ENCODE measurements at places on chromosomes 2 and 18.

- no peak for DNase-seq
Measured at GRCh38 chr2:204691911-204692510, 146.7 kb downstream of the PARD3B start.

DNA sequence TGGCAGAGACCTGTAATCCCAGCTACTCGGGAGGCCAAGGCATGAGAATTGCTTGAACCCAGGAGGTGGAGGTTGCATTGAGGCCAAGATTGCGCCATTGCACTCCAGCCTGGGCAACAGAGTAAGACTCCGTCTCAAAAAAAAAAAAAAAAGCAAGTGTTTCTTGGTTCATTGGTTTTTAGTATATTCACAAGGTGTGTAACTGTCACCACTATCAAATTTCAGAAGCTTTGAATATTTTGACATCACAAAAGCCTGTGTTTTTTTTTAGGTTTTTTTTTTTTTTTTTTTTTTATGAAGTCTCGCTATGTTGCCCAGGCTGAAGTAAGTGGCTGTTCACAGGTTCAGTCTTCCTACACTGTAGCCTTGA, 16.7 kb downstream of the DDX1 start:
- no peak for DNase-seq

GRCh38 chr18:6885006-6885481, 155.5 kb downstream of the ARHGAP28 start:
- DNase-seq = no peak

DNA sequence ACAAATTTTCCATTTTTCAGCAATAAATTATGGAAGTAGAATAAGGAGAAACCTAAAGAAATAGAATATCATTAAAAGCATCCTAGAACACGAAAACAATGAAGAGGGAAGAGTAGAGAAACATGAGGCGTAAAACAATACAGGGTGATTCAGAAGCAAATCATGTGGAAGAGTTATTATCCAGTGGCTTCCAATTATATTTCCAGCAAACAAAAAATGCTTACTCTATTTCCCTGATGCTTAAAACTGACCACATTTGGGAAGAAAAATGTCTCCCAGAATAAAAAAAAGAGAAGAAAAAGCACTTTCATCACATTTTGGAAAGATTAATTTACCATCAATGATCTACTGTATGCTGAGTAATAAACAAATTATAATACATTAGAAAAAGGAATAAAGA, 192.6 kb downstream of the CD226 start:
- no peak for DNase-seq

GRCh38 chr2:191297033-191297432, 51.8 kb downstream of the MYO1B start:
- no peak for DNase-seq

- DNase-seq = no peak
Measured at GRCh38 chr2:161961061-161961460, 113.0 kb downstream of the DPP4 start.

GRCh38 chr2:176978921-176979320, 233.7 kb upstream of the HNRNPA3 start:
- no peak for DNase-seq

GRCh38 chr18:45231617-45232016, 383.7 kb upstream of the SLC14A2 start:
- no peak for DNase-seq

DNA sequence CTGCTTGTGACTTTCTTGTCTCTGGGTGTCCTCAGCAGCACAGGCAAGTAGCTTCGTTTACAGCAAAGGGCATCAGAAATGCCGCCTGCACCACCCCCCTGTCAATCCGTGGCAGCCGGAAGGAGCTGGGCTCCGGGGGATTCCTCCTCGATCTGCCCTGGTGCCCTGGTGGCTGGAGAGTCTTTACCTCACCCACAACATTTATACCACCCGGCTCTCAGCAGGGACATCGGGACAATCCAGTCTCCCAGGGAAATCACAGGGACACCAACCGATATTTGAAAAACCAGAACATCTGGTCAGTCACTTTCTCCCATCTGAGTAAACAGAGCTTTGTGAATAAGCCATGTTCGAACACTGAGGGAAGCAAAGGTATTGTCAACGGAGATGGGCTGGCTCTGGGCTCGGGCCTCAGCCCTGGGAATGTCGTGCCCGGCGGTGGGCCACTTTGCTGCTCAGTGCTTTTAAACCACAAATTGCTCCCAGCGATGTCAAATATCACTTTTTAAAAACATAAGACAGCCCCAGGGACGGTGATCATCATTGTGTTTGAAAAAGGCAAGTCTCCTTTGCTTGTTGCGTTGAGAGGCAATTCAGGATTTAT, 210.0 kb upstream of the SALL3 start:
- DNase-seq = no peak

GRCh38 chr2:181146171-181146570, 165.8 kb downstream of the UBE2E3 start:
- no peak for DNase-seq

DNA sequence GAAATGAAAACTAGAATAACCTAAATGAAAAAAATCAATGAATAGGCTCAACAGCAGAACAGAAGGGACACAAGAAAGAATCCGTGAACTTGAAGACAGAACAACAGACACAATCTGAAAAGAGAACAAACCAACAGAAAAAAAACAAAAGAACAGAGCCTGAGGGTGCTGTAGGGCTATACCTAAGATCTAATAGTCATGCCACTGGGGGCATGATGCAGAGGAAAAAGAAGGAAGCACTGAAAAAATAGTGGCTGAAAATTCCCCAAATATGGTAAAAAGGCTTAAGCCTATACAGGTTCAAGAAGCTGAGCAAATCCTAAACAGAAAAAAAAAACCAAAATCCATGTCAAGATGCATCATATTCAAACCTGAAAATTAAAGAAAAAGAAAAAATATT, 50.3 kb downstream of the KANSL3 start:
- no peak for DNase-seq

- no peak for DNase-seq
Measured at GRCh38 chr2:143840601-143841000, 679.3 kb downstream of the ZEB2 start.

GRCh38 chr2:152890736-152891135, 172.3 kb downstream of the ARL6IP6 start:
- DNase-seq = no peak

- no peak for DNase-seq
Measured at GRCh38 chr2:226573158-226573557, 226.5 kb downstream of the IRS1 start.

DNA sequence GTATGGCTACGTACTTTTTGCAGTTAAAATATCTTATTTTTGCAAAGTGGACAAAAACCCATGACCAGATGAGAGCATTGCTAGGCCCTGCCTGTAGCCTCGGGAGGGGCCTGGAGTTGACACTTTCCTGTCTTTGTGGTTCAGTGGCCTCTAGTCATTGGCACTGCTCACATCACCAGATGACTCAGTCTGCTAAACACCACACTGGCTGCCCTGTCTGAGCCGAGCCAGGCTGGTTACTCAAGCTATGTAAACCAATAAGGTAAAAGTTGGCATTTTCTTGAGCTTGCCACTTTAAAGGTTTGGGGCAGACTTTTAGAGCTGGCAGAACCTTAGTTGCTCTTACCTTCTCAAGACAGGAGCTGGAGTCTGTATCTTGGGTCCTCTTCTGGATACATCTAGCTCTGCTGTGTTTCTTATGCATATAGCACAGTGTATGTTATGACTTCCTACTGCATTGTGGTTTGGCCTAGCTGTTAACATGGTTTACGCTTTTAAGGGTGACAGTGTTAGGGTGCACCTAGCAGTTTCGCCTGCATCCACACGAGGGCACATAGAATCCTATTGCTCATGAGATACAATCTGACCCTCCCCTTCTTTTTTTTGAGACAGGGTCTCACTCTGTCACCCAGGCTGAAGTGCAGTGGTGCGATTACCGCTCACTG, 76.4 kb downstream of the AP1S3 start:
- DNase-seq = peak; percentile 83

GRCh38 chr2:24771061-24771460, 22.1 kb downstream of the PTRHD1 start:
- no peak for DNase-seq

GRCh38 chr2:58562276-58562675, 321.2 kb upstream of the FANCL start:
- DNase-seq = no peak

GRCh38 chr18:63410792-63411191, 11.5 kb downstream of the VPS4B start:
- DNase-seq = no peak

GRCh38 chr2:173254659-173255058, 100.0 kb upstream of the CDCA7 start:
- DNase-seq = no peak

GRCh38 chr2:215680605-215681598, 245.0 kb upstream of the FN1 start:
- no peak for DNase-seq

Data from stimulated activated effector memory CD8-positive, alpha-beta T cell treated with anti-CD3 and anti-CD28 coated beads, Interleukin-12 subunit alpha, Interleukin-12 subunit beta, amount 100 ng/mL, for 72 hours (primary cell).